ENCODE measurements at places on chromosomes 5 and 9. TPM values are rescaled to one million over a fixed set of nuclear protein-coding genes. Genes with fewer than 3 reads are reported as not detected.

The BAAT gene
- not detected for total RNA-seq

- no peak for DNase-seq
These were observed 13.6 kb downstream of the AHRR start for GRCh38 chr5:334903-335739.

GRCh38 chr5:172713113-172713808 lies 57.7 kb downstream of the DUSP1 start:
- peak; percentile 44 for DNase-seq

The SYK gene
- total RNA-seq: not detected

The PCDHB16 gene
- 8.6 TPM for total RNA-seq

The ODF2 gene
- total RNA-seq: 32.7 TPM

The KYAT1 gene
- total RNA-seq: 15.9 TPM

The FGFR4 gene
- 0.62 TPM for total RNA-seq

The ANXA2R gene
- 1.4 TPM for total RNA-seq

Data from M059J (cell line).